ENCODE measurements at places on chromosomes 12 and 14.

GRCh38 chr12:2960390-2960956, 1.3 kb downstream of the TEAD4 start:
- no peak for DNase-seq

DNA sequence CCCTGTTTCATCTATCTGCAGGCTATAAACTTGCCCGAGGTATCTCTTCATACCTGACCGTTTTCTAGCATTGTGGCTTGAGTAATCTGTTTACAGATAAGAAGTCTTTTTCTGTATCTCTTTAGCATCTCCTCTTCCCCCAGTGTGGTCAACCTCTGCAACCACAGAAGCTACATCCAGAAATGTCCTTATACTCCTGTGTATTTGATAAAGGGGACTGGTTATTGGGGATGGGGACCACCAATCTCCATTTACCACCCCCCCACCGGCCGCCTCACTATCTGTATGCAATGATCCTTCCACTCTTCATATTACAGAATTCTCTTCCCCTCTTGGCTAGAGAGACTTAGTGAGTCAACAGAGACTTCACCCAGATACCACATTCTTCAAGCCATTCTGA, 3.4 kb upstream of the RPAP3 start:
- no peak for DNase-seq

DNA sequence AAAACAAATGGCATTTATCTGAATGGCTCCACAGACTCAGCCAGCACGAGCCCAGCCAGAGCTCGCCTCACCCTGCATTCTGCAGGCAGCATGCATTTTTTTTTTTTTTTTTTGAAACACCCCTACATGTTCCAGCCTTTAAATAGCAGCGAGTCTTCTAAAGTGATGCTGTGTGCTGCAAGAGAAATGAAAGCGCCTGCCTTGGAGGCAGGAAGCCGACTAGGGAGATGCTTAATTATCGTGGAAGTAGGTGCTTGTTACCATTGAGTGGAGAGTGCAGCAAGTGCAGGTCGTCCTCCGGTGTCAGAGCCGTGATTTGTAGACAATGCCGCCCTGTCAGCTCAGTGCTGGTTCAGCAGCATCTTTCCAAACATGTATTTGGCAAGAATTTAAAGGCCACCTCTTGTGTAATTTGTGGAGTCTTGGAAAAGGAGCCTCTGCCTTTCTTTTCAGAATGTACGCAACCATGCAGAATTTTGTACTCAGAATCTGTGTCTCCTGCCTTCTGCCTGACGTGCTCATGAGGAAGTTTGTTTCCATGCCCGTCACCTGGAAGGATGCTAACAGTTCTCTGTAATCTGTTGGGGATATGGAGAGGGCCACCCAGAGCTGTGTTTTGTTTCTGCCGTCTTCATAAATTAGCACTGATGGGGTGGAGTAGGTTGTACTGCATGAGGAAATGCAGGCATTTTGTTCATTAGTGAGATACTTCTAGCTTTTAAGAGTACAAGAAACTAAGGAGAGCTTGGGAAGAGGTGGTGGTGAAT, 345.9 kb upstream of the RGS6 start:
- peak; percentile 29 for DNase-seq

- no peak for DNase-seq
Observed at GRCh38 chr12:77996670-77997069, 166.0 kb downstream of the NAV3 start.

DNA sequence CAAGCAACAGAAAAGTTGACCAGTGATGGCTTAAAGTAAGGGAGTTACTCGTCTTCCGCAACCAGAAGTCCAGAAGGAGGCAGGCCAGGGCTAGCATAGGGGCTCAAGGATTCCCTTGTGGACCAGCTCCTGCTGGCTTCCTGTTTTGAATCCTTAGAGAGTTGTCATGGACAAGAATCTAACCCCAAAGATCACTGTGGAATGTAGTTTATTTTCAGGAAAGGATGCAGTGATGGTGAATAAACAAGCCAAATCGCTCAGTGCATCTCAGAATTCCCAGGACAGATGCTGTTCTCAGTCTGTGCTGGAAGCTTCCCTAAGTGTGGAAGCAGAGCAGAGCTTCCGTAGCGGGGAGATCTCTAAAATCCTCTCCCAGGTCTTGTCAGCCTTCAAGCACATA, 311.3 kb downstream of the C12orf75 start:
- peak; percentile 6 for DNase-seq

GRCh38 chr12:107441665-107442300, 243.8 kb upstream of the PWP1 start:
- DNase-seq, result peak; percentile 7

GRCh38 chr12:55983232-55983842, 9.5 kb downstream of the RAB5B start:
- DNase-seq, result no peak

- DNase-seq, result no peak
Observed at GRCh38 chr12:91889059-91889458, 256.6 kb downstream of the BTG1 start.

DNA sequence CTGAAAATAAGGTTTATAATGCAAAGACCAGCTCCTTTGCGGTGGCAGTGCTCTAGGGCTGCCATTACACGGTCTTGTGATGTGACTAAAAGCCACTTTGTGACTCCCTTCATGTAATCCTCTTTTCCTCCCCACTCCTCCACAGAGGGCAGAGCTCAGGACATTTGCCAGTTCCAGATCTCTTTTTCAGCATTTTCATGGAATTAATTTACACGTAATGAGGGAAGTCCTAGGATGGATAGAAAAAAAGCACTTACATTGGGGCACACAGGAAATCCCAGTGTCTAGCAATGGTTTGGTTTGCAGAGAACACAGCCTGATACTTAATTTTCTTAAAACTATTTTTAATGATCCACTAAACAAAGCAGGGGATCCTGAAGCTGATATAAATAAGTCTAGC, 17.5 kb upstream of the ATF1 start:
- DNase-seq, result no peak

DNA sequence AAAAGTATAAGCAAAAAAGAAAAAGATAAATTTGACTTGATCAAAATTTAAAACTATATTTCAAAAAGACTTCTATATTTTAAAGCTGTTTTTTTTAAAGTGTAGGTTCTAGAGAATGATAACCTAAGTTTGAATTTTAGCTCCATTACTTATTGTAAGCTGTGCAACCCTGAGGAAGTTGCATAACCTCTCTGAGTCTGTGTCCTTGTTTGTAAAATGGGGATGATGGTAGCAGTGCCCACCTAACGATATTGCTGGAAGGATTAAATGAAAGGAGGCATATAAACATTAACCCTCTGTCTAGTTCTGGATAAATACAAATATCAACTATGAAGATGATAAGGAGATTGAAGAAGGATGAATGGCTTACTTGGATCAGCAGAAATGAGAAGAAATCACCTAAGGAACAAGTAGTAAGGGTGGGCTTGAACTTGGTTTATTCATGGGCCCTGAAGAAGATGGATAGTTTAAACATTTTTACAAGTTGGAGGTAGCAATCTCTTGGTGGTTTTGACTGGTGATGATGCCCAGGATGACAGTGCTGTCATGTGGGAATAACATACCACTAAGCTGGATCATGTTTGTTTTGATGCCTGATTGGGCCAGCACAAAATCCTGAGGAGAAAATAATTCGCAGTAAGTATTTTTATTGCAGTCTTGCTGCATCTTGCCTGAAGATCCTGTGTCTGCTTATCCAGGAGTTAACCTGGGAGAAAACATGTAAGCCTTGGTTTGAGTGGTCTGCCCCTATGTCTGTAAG, 35.0 kb downstream of the TXNRD1 start:
- no peak for DNase-seq

GRCh38 chr12:8088574-8088973, 6.5 kb downstream of the NECAP1 start:
- no peak for DNase-seq

DNA sequence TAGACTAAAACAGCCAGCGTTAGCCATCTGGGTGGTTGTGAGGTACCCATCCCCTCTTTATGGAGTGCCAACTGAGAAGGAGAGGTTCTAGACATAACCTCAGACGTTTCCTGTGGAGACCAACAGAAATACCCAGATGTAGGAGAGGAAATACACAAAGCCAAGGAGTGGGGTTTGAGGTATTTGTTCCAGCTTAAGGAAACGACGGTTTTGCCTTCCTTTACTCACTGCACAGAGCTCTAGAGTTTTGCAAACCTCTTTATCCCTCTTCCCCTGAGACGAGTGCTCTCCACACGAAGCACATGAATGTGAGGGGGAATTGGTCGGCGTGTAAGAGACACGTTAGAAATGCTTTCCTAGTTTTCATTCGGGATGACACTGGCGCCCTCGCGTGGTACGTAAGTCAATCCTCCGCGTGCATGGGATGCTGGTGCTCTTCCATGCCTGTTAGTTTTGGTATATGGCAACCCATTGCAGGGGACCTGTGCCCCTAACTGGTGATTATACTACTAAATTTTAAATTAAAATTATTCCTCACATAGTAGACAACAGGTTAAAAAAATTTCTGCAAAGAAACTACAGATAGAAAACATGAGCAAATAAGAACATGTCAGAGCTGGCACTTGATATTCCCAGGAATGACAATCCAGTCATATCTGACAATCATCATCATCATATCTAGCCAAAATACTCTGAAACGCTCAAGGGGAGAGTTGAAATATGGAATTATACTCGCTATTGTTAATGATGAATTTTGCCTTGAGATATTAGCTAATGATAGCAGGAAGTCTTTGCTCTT, 121.7 kb downstream of the PPM1H start:
- no peak for DNase-seq

DNA sequence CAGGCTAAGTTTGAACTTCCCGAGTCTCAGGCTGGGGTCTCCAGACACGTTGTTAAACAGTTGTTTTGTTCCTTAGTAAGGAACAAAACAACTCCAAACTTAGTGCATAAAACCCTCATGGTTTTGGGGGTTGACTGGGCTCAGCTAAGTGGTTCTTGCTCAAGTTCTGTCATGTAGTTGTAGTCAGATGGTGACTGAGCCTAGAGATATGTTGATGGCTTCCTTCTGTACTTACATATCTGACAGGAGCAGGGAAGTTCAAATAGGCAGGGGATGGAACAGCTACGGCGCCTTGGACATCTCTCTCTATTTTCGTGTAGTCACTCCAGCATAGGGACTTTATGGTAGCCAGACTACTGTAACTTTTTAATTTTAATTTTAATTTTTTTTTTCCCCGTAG, 45.7 kb downstream of the SPATS2 start:
- no peak for DNase-seq

DNA sequence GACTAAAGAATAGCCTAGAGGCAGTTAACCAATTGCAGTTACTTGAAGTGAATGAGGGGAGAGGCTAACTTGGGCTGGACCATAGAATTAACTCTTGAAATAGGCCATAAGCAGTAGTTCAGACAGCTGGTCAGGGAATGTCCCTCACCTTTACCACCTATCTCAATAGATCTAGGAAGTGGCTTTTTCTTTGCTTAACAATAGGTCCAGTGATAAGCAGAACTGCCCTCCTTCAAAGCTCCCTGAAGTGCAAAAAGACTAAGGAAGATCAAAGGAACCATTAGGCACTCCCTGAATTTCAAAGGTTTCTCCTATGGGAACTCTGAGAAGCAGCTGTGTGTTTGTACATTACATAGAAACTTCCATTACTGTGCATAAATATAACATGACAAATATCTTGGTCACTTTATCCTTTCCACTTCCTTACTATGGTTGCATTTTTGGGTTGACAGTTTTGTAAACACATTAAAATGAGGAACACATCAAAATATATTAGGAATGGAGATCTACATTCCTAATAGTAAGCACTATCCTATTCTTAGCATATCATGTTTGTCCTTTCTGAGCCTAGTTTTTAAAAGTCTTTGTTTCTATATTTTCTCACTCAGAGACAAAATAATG, 7.2 kb upstream of the NAA30 start:
- DNase-seq, result no peak

GRCh38 chr12:65856521-65856920, 32.2 kb downstream of the HMGA2 start:
- no peak for DNase-seq

DNA sequence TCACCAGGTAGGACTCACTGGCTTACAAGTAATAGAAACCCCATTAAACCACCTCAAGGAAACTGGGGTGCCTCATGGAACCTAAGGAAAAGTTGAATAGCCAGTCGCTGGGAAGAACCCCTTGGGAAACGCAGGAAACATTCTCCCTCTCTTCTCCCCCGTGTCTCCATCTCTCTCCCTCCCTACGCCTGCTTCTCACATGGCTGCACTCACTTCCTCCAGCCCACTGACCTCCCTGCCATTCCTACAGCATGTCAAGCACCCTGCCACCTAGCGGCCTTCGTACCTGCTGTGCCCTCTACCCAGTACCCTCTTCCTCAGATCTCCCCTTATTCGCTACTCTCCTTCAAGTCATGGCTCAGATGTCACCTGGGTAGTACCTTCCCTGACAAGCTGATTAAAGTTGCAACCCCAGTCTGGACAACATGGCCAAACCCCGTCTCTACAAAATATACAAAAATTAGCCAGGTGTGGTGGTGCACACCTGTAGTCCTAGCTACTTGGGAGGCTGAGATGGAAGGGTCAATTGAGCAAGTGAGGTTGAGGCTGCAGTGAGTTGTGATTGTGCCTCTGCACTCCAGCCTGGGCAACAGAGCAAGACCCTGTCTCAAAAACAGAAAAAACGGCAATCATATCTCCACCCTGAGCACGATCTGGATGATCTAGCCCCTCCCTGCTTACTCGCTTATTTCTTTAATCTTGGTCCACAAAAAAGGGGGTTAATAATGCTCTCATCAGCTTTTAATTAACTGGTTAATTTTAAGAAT, 6.4 kb upstream of the DTX1 start:
- DNase-seq, result no peak

DNA sequence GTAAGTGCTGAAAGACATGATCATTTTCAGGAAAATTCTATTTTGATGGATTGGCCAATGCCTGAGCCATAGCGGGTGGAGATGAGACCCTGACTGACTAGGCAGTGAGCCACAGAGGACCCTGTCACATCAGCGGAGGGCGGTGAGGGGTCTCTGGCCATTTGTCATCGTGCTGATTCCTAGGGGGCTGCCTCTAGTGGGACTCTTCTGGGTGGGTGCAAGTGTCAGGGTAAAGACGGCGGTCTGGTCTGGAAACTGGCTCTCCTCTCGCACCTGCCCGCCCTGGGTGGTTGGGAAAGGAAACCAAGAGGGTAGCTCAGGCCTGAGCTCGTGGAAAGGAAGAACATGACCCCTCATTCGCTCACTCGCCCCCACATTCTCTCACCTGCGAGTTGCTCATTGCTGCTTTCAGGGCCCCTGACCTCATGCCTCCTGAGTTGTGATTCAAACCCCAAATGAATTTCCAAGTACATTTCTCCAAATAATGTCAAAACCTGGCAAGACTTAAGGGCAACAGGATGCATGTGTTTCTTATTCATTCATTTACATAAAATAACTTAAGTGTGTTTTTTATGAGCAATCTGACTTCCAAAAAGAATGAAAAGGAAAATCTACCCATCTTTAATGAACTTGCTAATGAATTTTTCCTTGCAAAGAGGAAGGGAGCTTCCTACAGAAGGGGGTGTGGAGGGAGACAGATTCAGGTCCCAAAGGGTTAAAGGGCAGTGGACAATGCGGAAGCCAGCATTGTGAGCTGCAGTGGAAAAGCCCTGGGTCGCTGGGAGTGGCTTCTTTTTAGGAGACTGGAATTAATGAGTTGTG, 12.8 kb downstream of the MEG3 start:
- DNase-seq, result no peak

DNA sequence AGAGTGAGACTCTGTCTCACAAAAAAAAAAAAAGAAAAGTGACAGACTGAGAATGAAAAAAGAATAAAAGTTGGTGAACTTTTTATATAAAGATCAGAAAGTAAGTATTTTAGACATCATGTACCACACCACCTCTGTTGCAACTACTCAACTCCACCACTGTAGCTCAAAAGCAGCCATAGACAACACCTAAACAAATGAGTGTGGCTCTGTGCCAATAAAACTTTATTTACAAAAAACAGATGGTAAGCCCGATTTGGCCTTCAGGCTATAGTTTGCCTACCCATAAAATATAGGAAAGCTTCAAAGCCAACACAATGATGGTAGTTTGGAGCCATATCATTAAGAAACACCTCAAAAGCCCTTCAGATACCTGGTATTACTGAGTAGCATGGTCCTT, 154.5 kb upstream of the FOXN3 start:
- no peak for DNase-seq

Measured in GM04503 (cell line).